ENCODE measurements at places on chromosomes 1 and 21. TPM values are rescaled to one million over a fixed set of nuclear protein-coding genes. Genes with fewer than 3 reads are reported as not detected.

TEX38 gene
- polyA plus RNA-seq = 0.11 TPM

FOXD2 gene
- polyA plus RNA-seq = 0.09 TPM

SPRR2G gene
- polyA plus RNA-seq = not detected

CLCA1 gene
- not detected for polyA plus RNA-seq

DNA sequence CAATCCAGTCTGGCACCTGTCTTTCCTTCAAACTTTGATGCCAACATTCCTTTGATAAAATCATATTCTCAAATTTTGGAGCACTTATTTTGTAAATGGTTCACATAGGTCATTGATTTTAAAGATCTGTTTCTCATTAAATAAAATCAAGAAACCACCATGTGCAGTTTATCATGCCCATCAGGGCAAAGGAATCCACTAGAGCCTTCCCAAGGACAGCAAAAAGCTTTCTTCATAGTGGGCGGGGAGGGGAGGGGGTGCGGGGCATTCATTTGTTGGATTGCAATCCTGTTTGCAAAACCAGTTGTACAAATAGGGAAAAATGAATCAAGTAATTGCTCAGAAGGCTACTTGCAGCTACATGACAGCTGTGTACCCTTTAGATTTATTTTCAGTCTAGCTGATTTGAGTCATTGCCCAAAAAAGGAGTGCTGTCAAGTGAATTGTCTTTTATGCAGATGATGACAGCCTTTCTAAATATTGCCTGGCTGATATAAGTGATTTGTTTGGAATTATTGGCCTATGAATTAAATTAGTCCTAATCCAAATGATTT lies 23.0 kb downstream of the LRRC8B start:
- no peak for DNase-seq

- DNase-seq = no peak
Measured at GRCh38 chr1:154863315-154864174, 6.5 kb downstream of the KCNN3 start.

DNA sequence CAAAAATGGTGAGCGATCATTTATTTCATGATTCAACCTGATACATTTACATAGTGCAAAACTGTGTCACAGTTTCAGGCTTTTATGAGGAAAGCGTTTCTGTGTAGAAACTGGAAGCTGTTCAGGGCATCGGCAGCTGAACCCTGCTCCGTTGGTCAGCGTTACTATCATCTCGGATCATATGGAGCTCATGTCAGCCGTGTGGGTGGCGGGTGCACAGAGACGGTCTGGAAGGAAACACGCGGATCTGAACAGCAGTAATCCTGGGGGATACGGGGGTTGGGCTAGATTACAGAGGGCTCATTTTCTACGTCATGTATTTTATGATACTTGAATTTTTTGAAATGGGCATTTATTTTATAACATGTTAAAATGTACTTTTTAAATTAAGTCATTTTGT lies 15.1 kb downstream of the C1orf174 start:
- DNase-seq = peak; percentile 46

DNA sequence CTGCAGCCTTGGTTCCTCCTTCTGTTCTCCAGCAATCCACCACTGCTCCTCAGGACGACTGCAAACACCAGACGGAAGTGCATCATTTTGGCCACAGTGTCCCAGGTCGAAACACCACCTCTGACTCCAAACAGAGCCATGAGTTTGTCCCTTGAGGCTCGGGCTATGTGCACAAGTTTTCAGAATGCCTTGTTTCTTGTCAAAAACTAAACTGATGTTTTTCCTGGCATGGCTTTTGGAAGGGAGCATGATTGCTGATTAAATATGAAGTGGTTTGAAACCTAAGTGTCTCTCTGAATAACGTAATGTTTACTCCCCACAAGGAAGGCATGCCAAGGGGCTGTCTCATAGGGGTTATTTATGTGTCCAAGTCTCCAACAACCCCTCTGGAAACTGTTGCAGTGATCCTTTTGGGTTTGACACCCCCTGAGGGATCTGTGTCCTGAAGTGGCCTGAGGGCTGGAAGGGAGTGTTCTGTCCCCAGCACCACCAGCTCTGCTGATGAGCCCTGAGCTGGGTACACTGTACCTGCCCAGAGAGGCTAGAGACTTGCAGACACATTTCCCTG lies 132.7 kb downstream of the PLPP3 start:
- DNase-seq = no peak

DNA sequence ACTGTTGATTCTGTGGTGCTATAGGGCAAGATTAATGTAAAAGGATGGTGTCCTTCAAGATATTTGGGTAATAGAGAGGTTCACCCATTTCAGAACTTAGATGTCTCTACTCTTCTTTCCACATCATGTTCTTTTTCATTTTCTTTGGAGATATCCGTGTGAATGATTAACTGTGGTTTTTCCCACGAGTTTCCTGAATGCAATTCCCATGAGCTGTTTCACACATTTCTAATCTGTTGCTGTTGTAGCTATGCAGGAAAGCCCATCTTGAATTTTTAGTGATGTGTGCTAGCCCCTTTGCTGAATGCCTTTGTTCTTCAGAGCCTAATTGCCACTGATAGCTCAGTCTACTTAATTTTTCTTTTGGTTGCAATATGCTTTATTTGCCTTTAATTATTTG lies 27.6 kb downstream of the SNX27 start:
- DNase-seq = no peak

DNA sequence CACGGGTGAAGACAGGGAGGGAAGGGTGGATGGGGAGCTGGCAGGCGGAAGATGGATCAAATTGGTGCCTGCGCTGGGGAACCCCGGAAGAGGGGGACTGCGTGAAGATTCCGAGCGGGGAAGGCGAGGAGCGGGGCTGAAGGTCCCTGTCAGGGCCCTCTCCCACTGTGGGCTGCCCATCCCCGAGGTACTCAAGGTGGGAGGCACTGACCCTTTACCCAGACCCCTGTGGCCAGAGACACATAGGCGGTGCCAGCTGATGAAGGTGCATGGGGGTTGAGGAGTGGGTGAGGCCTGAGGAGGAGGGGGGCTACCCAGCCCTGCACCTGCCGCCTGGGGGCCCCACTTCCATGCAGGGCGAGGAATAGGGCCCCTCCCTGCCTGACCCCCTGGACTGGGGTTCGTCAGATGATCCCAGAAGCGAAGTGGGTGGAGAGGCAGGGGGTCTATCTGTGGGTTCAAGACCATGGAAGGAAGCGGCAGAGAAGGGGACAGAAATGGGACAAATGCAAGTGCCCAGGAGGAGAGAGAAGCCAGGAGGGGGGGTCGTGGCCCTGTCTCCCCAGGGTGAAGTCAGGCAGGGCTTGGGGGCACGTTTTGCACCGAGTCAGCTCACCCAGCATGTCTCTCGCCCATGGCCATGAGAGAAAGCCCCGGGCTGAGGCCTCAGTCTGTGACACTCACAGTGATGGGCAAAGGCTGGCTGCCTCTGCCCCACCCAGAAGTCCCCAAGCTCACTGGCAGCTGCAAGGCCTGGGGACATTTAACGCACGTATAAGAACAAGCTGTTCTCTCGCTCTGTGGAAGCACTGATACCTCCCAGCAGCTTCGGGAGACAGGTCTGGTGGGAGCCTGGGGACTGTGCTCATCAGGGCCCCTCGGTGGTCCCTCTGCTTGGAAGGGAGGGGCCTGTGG lies 7.0 kb upstream of the MMEL1 start:
- no peak for DNase-seq
